Regular cardiac myocyte (primary cell): ENCODE measurements at places on chromosomes 7 and 10. TPM values are rescaled to one million over a fixed set of nuclear protein-coding genes. Genes with fewer than 3 reads are reported as not detected.

The SLC16A12 gene
- 0.56 and 0.96 TPM in 2 replicates for total RNA-seq

The PDE1C gene
- 12.1 and 13.0 TPM in 2 replicates for total RNA-seq

The SCART1 gene
- total RNA-seq, result 0.77 and 1.1 TPM in 2 replicates

The TEX47 gene
- total RNA-seq, result not detected in 2 replicates

The SEMA4G gene
- 0.38 and 0.56 TPM in 2 replicates for total RNA-seq

The ERVW-1 gene
- not detected in 2 replicates for total RNA-seq

The IKZF1 gene
- not detected in 2 replicates for total RNA-seq

The TEX36 gene
- total RNA-seq, result not detected in 2 replicates

The LIPK gene
- not detected in 2 replicates for total RNA-seq

The REEP3 gene
- total RNA-seq, result 76.3 and 91.9 TPM in 2 replicates

The CELF2 gene
- total RNA-seq, result 6.7 and 20.6 TPM in 2 replicates

The TMEM176B gene
- total RNA-seq, result not detected in 2 replicates

The NUB1 gene
- total RNA-seq, result 41.0 and 56.7 TPM in 2 replicates

The CYP2C19 gene
- not detected in 2 replicates for total RNA-seq

The PLXNA4 gene
- total RNA-seq, result 7.9 and 8.4 TPM in 2 replicates

The GCK gene
- total RNA-seq, result 0.38 and 0.85 TPM in 2 replicates

The RBP4 gene
- total RNA-seq, result 0.28 TPM in 1 of 2 replicates, not detected in the other

The TIMM23B gene
- total RNA-seq, result 17.2 and 17.3 TPM in 2 replicates

The ICA1 gene
- total RNA-seq, result 2.1 TPM in 1 of 2 replicates, not detected in the other

The GNAI1 gene
- total RNA-seq, result 25.9 and 56.9 TPM in 2 replicates

The LIPM gene
- total RNA-seq, result not detected in 2 replicates

The TSPAN33 gene
- 0.19 and 0.85 TPM in 2 replicates for total RNA-seq

The OPN1SW gene
- not detected in 2 replicates for total RNA-seq

The MDH2 gene
- 24.5 and 43.9 TPM in 2 replicates for total RNA-seq

The LRRC18 gene
- not detected in 2 replicates for total RNA-seq

The TAS2R4 gene
- 0.19 and 2.0 TPM in 2 replicates for total RNA-seq

The HMX2 gene
- total RNA-seq, result not detected in 2 replicates

The TMEM130 gene
- total RNA-seq, result 0.38 and 0.56 TPM in 2 replicates

The CTNNA3 gene
- total RNA-seq, result under 0.01 TPM in 1 of 2 replicates, not detected in the other

The IFIT2 gene
- 12.3 and 22.8 TPM in 2 replicates for total RNA-seq

The PNLIP gene
- not detected in 2 replicates for total RNA-seq

The ASIC3 gene
- under 0.01 and 0.19 TPM in 2 replicates for total RNA-seq

The CFAP70 gene
- 0.38 and 2.3 TPM in 2 replicates for total RNA-seq

The MALRD1 gene
- 0.28 TPM in 1 of 2 replicates, not detected in the other for total RNA-seq

The PLCE1 gene
- 1.2 and 1.4 TPM in 2 replicates for total RNA-seq

The CDK1 gene
- 15.5 and 84.0 TPM in 2 replicates for total RNA-seq

The IL15RA gene
- total RNA-seq, result 1.7 and 3.7 TPM in 2 replicates

The GPC2 gene
- 2.1 and 3.1 TPM in 2 replicates for total RNA-seq

The SFRP5 gene
- total RNA-seq, result not detected in 2 replicates

The ANKRD1 gene
- total RNA-seq, result 169 and 275 TPM in 2 replicates

The RBM28 gene
- total RNA-seq, result 14.1 and 24.5 TPM in 2 replicates

The SEMA3E gene
- total RNA-seq, result 0.38 and 0.56 TPM in 2 replicates

The ZNF716 gene
- total RNA-seq, result not detected in 2 replicates

The CALHM1 gene
- total RNA-seq, result not detected in 2 replicates

The SNCG gene
- 26.3 and 36.1 TPM in 2 replicates for total RNA-seq

The SPDYE16 gene
- total RNA-seq, result 0.56 TPM in 1 of 2 replicates, not detected in the other

The LEP gene
- 8.2 TPM in 1 of 2 replicates, not detected in the other for total RNA-seq

The DLG5 gene
- total RNA-seq, result 22.8 and 35.1 TPM in 2 replicates

The CCL24 gene
- total RNA-seq, result not detected in 2 replicates

The ABCB4 gene
- total RNA-seq, result under 0.01 and 0.28 TPM in 2 replicates

The CDC14C gene
- 0.19 TPM in 1 of 2 replicates, not detected in the other for total RNA-seq
